ENCODE measurements at places on chromosomes 2 and 18.

GRCh38 chr2:140067661-140068060 is 1287.5 kb upstream of the NXPH2 start:
- no peak for DNase-seq

DNA sequence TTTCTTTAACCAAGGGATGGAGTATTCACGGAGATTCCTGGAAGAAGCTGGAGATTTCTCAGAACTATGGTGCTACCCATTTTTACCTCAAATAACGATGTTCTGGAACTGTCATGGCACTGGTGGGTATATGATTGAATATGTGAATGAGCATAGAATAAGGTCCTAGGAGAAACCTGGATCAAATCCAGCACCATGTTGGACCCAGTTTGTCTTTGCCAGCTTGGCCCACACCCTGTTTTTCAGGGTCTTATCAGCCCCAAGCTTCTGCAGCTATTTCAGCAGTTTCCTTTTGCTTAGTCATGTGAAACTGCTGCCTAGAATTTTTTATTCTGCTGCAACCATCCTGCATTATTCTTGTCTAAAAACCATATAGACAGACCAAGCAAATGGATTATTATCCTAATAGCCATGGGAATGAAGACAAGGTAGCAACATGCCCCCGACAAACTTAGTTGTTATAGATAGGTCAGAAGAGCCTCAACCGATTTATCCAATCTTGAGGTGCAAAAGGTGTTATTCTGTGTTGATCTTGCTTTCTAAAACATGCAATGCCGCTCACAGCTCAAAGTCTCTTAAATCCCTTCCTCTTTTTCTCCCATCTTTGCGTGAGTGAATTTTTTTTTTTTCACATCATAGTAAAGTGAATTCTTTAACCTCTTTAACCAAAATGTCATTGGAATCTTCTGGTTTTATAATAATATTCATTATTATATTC is 133.6 kb downstream of the PRPF40A start:
- no peak for DNase-seq

DNA sequence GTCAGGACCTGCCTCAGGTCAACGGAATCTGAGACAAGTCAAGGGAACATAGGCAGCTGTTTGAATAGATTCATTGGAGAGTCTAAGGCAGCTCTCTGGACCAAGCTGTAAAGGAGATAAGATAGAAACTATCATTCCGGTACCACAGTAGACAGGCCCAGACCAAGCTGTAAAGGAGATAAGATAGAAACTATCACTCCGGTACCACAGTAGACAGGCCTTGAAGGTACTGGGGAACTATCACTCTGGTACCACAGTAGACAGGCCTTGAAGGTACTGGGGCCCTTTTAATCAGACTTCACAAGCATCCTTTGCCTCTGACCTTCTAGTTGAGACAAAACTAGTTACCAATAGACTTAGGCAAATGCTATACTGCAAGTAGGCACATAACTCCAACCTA is 346.1 kb downstream of the DCDC2C start:
- DNase-seq = no peak

GRCh38 chr2:165079432-165079831 is 124.1 kb upstream of the SLC38A11 start:
- DNase-seq = no peak

DNA sequence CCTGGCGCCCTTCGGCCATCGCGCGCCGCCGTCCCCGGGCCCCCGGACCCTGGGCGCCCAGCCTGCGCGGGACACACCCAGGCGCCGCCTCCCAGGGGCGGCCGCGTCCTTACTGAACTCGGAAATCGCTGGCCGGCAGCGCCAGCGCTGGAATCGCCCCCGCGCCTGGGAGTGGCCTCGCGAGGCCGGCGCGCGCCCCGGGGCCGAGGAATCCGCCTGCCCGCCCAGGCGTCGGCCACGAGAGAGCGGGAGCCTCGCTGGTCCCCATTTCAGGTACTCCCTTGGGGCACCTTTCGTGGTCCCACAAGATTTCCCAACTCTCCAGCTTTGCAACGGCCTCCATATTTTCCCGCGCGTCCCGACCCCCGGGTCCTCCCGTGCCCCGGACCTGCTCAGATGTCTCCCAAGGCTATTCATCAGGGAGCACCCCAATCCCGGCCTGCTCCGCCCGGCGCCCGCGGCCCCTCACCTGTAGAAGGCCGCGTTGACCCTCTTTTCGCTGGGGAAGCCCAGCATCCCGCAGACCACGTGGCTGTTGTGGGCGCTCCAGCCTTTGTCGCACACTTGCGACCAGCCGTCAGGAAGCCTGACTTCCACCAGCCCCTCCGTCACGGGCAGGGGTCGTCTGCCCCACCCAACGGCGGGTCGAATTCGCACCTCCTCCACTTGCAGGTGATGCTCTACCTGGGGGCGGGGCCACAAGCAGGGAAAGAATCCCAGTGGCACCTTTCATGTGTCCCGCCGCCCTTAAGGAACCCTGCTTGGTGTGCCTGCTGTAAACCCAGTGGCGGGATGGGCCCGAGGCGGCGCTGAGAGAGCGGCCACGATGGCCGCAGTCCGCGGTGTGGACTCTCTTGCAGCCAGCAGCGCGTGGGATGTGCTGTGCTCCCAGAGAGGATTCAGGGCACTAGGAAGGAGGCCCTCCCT is 4.6 kb downstream of the LOXL3 start:
- no peak for DNase-seq

DNA sequence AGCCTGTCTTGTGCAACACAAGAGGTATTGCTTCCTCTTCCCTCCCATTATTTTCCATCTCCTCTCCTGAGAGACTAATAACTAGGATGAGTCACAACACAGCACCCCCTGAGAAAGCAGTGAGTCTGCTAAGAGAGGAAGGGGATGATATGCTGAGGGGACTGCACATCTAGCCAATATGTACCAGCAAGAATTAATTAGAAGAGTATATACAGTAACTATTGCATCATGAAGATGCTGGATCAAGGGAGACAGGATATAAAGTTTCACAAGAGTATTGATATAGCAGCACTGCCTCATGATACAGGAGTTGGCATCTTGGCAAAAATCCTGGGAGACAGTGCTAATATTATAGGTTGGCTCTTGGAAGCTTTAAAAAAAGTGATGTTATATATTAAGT is 289.9 kb upstream of the RBMS1 start:
- no peak for DNase-seq

DNA sequence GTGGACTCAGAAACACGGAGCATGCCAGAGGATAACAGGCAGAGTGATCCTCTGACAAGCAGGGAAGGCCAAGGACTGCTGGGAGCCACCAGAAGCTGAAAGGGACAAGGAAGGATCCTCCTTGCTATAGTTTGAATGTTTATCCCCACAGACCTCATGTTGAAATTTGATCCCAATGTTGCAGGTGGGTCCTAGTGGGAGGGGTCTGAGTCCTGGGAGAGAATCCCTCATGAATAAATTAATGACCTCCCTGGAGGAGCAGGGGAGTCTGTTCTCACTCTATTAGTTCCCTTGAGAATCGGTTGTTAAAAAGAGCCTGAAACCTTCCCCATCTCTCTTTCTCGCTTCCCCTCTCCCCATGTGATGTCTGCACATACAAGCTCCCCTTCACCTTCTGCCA is 124.4 kb downstream of the FBXO15 start:
- DNase-seq = no peak

DNA sequence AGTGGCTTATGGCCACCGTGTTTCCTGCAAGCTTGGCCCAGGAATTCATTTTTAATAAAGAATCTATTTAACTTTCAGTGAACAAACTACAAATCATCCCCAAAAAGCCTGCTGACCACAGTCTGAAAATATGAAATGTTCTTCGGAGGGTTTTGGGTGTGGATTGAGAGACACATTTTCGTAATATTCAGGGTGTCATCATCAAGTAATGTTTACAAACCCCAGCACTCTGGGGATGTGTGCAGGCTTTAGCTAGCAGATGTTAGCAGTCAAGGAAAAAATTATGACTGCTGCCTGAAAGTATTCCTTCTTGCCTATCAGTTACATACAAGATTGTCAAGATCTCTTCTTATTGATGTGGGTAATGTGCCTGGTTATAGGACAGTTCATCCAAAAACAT is 143.9 kb upstream of the FN1 start:
- no peak for DNase-seq

GRCh38 chr2:140759426-140760156 is 1371.2 kb downstream of the LRP1B start:
- DNase-seq = no peak

GRCh38 chr2:123163398-123163797 is 861.7 kb upstream of the CNTNAP5 start:
- no peak for DNase-seq

- DNase-seq = no peak
Measured at GRCh38 chr18:34702814-34703213, 7.3 kb upstream of the DTNA start.

DNA sequence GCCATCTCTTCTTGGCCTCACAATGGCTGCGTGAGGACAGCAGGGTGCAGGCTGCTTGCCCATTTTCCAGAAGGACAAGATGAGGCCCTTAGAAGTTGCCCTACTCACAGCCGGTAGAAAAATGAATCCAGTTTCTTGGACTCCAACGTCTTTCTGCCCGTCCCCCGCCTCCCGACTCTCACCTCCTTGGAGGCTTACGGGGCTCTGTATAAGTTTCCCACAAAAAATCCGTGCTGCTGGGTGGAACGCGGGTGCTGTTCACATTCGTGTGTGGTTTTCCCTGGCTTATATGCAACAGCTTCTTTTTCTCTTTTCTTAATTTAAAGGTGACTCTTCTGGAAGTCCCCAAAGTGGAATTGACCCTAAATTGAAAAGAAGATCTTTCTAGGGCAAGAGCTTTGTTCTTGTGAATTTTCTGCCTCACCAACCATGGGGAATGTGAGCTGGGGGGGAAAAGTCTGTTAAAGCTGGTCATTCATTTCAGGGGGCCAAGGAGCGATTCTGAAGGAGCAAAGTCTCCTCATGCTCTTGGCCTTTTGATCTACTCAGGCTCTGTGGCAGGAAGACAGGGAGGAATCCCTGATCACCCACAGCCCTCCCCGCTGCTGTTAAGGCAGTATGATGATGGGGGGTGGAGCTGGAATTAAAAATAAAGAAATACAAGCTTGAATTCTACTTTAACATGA is 51.3 kb downstream of the DDX1 start:
- no peak for DNase-seq

DNA sequence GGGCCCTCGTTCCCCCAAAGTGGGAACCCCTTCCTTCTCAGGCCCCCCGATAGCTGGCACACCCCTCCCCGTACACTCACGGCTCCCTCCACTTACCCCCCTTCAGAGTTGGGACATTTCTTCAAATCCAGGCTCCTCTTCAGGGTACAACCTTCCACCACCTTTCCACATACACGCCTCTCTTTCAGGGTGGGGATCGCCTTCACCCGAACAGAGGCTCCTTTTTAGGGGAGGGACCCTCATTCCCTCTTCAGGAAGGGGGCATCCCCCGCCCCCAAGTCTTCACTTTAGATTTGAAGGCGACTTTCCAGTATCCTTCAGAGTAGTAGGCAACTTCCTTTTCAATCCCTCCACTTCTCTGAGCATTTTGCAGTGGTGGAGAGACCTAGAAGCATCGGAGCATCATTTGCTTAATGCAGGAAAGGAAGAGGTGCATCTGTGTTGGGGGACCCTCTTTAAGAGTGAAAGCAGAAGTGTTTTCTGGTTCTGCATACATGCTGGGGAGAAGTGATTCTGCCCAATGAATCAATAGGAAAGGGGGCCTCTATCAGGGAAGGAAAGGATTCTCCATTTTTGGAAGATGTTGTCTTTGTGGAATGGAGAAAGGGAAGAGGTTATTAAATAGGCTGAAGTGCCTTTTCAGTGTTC is 845 bp downstream of the EML4 start:
- DNase-seq = no peak
